ENCODE measurements at places on chromosomes 2 and 18. TPM values are rescaled to one million over a fixed set of nuclear protein-coding genes. Genes with fewer than 3 reads are reported as not detected.

The LRATD1 gene
- polyA plus RNA-seq = 2.2 TPM

The MREG gene
- polyA plus RNA-seq = 2.4 TPM

- peak; percentile 2 for DNase-seq
Measured at GRCh38 chr2:182558564-182558963, 131.7 kb upstream of the PDE1A start.

- DNase-seq = no peak
Measured at GRCh38 chr2:143579456-143579855, 450.2 kb downstream of the ARHGAP15 start.

- no peak for DNase-seq
Measured at GRCh38 chr2:188645986-188646385, 328.2 kb upstream of the COL3A1 start.

DNA sequence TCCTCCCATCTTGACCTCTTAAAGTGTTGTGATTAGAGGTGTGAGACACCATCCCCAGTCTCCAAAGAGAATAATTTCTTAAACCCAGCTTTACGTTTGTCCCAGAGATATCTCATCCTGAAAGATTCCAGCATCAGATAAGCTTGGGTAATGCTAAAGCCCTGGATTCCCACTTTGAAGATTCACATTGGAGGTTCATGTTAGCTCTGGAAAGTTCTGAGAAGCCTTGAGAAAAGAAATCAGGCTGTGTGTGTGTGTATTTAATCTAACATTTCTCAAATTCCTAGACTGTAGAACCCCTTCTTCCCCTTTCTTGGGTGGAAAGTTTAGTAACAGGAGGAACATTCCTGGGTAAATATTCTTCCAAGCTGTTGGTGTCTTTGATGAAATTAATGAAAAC lies 18.0 kb downstream of the ZNF532 start:
- no peak for DNase-seq

The ALK gene
- 0.01 TPM for polyA plus RNA-seq

The CNTNAP5 gene
- not detected for polyA plus RNA-seq

DNA sequence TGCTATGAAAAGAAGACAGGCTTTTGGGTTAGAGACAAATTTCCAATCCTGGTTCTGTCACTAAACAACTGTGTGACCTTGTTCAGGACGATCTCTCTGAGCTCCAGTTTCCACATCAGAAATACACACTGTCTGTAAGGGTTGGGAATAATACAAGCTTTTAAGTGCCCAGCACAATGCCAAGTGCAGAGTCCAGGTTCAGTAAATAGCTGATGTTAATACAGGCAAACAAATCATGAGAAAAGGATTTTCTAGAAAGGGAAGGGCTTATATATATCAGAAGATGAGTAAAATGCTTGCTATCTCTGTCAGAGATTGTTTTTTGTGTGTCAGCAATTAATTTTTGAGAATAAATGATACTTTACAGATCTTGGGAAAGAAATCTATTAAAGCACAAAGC lies 388.3 kb downstream of the NBAS start:
- DNase-seq = no peak

DNA sequence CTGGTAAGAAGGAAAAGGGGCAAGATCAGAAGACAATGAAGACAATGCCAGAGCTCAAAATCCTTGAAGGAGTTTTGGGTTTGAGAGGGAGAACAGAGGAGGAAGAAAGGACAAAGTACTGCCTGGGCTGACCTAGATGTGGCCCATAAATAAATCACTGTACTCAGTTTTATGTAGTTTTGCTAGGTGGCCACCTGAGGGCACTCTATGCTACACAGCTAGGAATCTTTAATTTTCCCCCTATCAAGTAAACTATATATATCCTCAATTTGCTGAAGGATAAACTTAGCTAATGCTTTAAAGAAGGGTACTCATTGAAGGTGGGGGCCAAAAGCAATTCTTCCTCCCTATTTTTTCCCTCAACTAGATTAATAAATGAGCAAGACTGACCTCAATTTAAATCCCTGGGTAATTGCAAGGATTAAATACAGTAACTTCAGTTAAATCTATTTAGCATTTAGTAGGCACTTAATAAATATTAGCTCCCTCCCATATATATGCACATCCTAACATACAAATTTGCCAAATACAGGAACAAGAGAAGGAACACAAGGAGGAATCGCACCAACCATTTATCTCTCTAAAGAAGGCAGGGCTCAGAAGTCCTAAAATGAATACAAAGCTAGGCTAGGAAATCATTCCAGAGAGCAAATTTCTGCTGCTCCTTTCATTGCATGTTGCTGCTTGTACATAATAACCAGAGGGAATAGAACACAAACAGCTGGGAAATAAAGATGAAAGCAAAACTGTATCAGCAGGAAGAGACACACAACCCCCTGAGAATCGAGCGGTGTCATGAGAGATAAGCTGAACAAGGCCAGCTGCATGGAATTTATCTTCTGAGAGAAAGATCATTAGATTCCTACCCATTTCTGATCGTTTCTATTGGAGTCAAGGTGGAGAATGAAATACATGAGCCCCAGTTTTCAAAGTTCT lies 540.1 kb downstream of the NRXN1 start:
- peak; percentile 20 for DNase-seq

- no peak for DNase-seq
Measured at GRCh38 chr2:241298673-241299072, 16.8 kb downstream of the HDLBP start.

The G6PC2 gene
- polyA plus RNA-seq = not detected

GRCh38 chr18:79485788-79486355 lies 90.1 kb downstream of the NFATC1 start:
- DNase-seq = peak; percentile 94

- DNase-seq = no peak
Measured at GRCh38 chr2:180562378-180562777, 418.0 kb upstream of the UBE2E3 start.

The GPBAR1 gene
- not detected for polyA plus RNA-seq

- DNase-seq = no peak
Measured at GRCh38 chr2:159933727-159934049, 128.7 kb downstream of the PLA2R1 start.

The BMP10 gene
- not detected for polyA plus RNA-seq

- peak; percentile 68 for DNase-seq
Measured at GRCh38 chr2:62265106-62265505, 69.2 kb downstream of the B3GNT2 start.

The MC4R gene
- not detected for polyA plus RNA-seq

DNA sequence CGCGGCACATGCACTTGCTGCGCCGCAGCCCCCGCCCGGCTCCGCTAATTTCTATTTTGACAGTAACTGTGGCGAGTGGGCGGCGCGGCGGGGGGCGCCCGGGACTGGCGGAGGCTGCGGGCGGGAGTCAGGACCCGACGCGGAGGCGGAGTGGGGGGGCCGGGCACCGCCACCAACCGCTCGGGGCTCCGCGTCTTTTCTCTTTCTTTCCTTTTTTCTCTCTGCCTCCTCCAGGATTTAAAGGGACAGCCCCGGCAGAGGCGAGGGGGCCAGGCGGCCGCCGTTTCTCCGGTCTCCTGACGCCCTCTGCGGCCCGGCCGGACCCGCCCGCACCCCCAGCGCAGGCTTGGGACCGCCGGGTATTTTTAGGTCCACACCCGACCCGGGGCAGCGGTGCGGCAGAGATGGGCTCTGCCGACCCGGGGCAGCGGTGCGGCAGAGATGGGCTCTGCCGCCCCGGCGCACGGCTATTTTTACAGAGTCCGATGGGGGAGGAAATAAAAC lies 460 bp upstream of the ZBTB7C start:
- DNase-seq = peak; percentile 23

The FBXO41 gene
- 0.38 TPM for polyA plus RNA-seq

- DNase-seq = no peak
Measured at GRCh38 chr2:128008074-128008672, 19.7 kb downstream of the SAP130 start.

The IL1R2 gene
- 0.51 TPM for polyA plus RNA-seq

The RBM43 gene
- polyA plus RNA-seq = 8.5 TPM

- DNase-seq = peak; percentile 40
Measured at GRCh38 chr2:56749152-56749752, 565.5 kb downstream of the CCDC85A start.

DNA sequence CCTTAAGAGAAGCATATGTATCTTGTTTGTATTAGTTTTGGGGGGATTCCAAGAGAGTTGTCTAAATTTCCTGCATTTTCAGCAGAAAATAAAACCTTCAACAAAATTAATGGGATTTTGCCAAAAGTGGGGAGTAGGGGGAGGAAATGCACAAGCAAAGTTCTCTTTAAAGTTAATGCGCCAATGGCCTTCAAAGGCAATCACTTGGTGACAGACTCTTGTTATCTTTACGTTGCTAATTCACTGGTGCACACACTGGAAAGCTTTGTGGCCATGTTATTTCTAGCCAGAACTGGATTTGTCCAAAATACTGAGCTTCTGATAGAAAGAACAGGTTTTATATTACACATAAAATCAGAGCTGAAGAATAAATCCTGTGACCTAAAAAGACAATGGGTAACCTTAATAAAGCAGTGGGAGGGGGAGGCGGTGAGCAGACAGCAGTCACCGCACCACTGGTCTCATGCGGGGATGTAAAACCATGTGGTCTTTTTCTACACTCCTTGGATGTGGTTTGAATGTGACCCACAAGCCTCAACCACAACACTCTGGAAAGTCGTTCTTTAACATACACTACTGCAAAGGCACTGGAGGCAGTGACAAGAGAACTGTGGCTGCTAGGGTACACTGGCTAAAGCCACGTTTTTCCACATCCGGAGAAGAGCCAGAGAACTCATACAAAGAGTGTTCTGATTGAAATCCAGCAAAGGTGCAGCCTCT lies 176.9 kb upstream of the SMAD7 start:
- peak; percentile 17 for DNase-seq

The UGT1A8 gene
- not detected for polyA plus RNA-seq

The NLRC4 gene
- not detected for polyA plus RNA-seq

- DNase-seq = no peak
Measured at GRCh38 chr2:109560265-109560664, 53.5 kb downstream of the SEPTIN10 start.

- no peak for DNase-seq
Measured at GRCh38 chr18:68391801-68392200, 323.1 kb downstream of the TMX3 start.

DNA sequence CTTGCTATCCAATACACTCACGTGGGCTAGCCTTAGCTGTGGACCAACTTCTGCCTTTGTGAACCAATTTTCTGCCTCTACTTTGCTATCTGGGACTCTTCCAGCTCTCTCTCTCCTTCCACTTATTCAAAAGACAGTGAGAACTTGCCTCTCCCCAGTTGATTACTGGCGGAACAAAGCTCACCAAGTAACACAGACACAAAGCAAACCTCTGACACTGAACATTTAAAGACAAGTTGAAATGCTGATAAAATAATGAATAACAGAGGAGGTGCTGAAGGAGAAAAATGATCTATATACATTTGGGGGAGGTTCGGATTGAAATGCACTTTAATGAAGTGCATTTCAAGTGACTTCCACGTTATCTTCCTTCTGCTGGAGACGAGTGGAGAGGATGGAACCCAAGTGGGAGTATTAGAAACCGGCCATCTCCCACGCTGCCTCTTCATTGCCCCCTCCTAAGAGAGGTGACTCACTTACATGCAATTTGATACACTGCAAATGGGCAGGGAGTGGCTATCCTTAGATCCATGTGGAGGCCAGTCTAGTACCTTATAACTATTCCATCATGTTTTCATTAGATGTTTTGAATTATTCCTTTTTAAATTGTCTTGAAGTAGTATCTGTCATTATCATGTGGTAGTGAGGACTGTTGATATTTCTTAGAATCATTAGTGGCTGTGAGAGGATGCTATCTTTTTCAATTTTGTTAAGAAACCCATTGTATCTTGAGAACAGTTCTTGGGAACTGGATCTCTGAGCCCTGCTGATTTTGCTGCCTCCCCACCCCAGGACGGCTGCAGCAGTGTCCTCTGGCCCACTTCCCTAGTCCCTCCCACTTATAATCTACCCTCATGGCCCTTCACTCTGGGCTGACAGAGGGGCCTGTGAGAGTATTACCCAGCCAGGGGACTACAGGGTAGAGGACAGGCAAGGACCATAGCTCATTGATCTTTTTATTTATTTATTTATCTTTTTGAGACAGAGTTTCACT lies 6.0 kb upstream of the GLI2 start:
- DNase-seq = peak; percentile 82

GRCh38 chr2:36770542-36771287 lies 74.2 kb downstream of the VIT start:
- peak; percentile 15 for DNase-seq

The DLGAP1 gene
- polyA plus RNA-seq = 0.61 TPM

The CNNM3 gene
- 4.3 TPM for polyA plus RNA-seq

DNA sequence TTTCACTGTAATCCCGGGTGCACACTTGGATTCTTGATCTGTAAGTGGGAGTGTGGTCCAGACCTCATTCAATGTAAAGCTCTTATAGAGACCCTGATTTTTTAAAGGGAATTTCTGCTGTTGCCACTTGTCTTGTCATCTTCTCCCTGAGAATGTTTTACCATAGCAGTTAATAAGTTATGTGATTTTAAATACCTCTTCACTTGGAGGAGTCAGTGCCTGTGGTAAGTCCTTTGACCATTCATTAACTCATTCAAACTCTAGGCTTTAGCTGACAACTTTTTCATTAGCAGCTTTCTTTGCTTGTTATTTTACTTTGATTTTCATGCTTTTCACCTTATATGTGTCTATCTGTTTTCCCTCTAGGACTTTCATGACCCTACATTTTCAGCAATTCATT lies 51.3 kb downstream of the FMNL2 start:
- DNase-seq = no peak

DNA sequence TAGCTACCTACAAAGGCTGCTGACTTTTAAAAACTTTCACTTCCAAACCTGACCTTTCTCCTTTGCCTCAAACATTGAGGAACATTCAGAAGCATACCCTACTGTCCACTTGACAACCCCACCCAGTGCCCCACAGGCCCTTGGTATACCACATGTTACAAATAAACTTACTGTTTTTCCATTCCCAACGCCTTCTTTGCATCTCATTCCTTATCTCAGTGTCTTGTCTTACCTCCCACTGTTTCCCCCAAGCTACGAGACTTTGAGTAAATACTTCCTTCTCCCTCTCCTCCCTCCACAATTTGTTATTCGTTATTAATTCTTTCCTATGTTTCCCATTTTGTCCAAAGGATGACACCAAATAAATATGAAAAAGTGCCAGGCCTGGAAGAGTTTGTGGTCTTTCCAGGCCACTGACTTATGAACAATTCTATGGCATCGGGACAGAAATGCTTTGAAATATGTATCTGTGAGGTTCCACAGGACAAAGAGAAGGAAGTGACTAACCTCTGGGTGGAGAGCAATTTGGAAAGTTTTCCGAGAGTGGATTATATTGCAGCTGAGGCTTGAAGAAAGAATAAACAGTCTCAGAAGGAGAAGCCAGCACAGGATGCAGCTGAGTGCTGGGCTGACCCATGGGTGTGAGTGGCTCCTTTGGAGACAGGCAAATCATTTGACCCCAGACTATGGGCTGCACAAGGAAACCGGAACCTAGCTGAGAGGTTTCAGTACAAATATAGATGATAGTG lies 409.0 kb downstream of the LPIN1 start:
- DNase-seq = peak; percentile 95

All from fibroblast of lung (primary cell).